Stimulated activated CD4-positive, alpha-beta T cell treated with anti-CD3 and anti-CD28 coated beads, Interleukin-15, amount 100 ng/mL, for 24 hours (primary cell): ENCODE measurements at places on chromosomes 7 and 10.

- peak; percentile 90 for DNase-seq
Measured at GRCh38 chr10:70815504-70816219, at the start of gene SGPL1. Gene SGPL1, plus strand, starts transcription at chr10:70815948. Its CDS starts 906 bp downstream, at chr10:70816854.

DNA sequence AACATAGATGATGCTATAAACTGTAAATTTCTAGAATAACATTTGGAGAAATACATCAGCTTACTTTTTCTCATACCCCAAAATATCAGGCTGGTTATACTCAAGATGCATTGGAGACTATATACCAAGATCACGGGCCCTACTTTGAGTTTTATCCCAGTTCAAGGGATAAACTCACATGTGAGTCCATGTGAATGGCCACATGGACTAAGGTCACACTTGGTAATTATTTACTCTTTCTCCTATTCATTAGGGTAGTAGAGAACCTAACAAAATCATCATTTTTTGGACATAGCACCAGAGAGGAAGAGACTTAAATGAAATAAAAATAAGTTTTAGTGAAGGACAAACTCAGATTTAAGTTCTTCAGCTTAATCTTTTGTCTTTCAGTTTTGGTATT, 93.1 kb upstream of the GATAD1 start:
- no peak for DNase-seq

DNA sequence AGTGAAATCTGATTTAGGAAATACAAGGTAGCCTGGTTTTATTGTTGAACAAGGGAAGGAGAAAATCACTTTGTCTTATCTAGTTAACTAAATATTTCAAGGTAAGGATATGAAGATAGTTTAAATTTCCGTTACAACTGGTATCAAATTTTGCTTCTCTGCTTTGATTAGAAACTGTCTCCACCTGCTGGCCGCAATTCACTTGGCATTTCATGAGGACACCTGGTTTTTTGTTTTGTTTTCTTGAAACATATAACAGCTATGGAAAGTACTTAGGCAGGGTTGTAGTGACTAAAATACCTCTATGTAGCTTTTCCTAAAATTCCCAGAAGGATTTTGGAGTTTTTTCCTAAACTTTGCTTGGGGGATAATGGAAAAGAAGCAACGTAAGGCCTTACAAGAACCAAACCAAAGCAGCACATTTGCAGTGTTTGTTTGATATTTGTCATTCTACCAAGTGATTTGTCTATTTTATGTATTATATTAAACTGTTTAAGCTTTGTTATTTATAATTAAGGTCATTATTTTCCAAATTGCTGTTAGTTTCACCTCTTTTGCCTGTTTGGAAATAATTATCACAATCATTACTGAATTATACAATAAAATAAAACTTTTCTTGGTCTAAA, 73.6 kb downstream of the AHCYL2 start:
- peak; percentile 59 for DNase-seq

DNA sequence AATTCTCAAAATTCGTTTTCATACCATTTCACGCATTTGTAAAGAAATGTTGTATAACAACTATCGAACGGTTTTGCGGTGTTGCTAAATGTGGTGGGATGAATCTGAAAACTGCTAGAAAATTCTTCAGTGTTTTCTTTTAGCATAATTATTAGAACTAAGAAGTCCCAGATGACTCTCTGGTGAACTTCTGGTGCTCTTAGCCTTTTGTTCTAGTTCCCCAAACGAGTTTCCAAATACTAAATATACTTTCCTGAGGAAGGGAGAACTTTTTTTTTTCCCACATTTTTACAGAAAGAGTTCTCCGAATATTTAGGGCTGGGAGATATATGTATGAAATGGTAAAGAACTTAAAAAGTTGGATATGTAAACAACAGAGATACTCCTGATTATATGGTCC, 82.5 kb downstream of the ICA1 start:
- DNase-seq, result no peak

DNA sequence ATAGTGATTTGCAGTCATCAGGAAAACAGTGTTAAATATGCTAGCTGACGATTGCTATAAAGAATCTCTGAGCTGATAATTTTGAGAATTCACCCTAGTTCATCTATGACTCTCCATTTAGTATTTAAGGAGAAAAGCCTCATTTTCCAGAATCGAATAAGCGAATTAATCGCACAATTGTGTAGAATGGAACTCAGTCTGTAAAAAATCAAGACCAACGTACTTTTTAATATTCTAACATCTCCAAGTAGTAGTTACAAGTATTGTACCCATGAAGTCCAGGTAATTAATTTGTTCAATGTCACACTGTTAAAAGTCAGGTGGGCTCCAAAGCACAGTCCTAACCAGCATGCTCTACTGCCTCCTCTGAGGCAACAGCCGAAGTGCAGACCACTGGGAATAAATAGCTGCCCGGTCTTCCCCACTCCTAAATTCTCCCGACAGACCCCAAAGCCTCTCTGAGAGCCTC, 380 bp upstream of the AGBL3 start:
- no peak for DNase-seq

DNA sequence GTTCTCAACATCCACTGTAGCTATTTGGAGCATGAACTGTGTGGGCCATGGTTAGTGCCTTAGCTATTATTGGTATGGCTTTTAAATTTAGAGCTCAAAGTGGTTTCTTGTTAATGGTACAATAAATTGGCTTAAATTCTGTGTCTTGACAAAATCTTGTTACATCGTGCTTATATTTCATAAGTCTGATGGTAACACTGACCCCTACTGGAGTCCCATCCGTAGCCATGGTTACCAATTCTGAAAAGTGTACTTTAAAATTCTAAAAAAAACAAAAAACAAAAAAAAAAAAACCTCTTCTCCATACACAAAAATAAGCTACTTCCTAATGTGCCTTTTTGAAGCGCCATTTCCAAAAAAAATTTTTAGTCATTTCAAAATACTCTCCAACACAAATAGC, 6.4 kb upstream of the RPP30 start:
- DNase-seq, result no peak

DNA sequence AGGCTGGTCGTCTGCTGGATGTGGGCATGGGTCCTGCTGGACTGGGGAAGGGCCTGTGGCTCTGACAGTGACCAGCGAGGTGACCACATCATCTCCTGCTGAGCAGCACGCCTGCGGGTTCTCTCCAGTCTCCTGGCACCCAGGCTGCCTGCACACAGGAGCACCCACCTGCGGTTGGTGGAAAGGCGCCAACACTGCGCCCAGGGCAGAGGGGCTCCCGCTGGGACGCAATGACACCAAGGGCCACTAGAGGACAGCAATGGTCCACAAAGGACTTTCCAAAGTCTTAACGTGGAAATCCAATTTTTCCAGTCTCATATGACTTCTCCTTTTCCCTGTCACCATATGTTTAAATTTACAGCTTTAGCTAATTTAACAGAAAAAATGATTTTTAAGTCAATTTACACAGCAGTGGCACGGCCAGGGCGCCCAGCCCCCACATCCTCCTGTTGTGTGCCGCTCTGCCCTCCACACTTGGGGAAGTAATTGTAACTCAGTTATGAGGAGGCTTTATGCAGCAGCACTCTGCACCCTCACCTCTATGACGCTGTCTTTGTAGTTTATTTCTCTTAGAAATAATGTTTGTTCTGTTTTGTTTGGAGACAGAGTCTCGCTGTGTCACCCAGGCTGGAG, 38.1 kb downstream of the CFAP46 start:
- DNase-seq, result peak; percentile 67
